ENCODE measurements at places on chromosomes 1 and 21. TPM values are rescaled to one million over a fixed set of nuclear protein-coding genes. Genes with fewer than 3 reads are reported as not detected.

DNA sequence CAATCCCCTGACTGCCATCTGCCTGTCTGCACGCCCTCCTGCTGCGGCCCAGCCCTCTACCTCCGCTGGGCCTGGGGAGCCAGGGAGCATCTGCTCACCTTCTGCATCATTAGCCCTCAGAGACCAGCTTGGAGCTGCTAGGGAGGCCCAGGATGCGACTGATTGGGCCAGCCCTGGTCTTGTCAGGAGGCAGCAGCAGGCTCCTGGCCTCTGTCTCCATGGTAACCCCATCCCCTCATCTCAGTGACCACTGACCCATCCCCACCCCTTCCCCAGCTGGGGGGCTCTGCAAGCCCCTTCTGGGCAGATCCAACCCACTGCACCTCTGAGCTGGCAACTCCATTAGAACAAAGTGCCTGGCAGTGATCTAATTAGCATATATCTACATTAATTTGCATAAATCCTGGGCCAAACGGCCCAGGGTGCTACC is 37.7 kb downstream of the NKAIN1 start:
- no peak for DNase-seq

DNA sequence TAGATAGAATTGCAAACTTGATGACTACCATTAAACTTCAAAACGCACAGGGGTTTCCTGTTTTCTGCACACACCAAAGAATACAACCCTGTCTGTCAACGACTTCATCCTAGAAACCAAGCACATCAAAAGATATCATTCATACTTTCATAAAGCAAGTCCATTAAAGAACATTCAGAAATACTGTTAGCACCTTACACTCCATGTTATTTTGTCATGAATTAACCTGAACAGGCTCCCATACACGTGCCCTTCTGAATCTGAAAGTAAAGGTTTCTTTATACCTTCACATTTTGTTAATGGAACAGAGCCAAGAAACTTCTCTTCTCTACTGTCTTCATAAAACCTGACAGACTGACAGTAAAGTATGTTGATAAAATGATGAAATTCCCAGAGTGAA is 46.1 kb downstream of the PUM1 start:
- DNase-seq = no peak

The GPR161 gene
- total RNA-seq = 9.3 TPM

GRCh38 chr1:243883551-243883950 is 33.5 kb upstream of the AKT3 start:
- DNase-seq = no peak

- DNase-seq = no peak
Observed at GRCh38 chr1:69835955-69836354, 268.2 kb downstream of the LRRC7 start.

The SELP gene
- 2.5 TPM for total RNA-seq

DNA sequence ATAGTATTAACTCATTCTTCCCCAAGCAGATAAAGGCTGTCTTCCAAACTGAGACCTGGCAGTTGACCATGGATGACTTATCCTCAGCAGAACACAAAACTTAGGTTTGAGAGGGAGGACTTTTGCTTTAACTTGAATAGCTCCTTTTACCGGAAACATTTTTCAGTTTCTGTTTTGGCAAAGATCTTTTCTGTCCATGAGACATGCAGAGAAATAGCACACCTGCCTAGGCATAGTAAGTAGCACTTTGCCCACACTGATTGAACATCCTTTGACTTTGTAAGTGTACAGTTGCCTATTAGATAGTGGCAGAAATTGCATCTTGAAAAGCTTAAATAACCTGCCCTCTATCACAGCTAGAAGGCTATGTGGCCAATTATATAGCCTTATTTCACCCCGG is 1962.5 kb downstream of the MRPL39 start:
- DNase-seq = no peak

GRCh38 chr1:108976658-108977057 is 13.4 kb upstream of the CLCC1 start:
- DNase-seq = no peak

DNA sequence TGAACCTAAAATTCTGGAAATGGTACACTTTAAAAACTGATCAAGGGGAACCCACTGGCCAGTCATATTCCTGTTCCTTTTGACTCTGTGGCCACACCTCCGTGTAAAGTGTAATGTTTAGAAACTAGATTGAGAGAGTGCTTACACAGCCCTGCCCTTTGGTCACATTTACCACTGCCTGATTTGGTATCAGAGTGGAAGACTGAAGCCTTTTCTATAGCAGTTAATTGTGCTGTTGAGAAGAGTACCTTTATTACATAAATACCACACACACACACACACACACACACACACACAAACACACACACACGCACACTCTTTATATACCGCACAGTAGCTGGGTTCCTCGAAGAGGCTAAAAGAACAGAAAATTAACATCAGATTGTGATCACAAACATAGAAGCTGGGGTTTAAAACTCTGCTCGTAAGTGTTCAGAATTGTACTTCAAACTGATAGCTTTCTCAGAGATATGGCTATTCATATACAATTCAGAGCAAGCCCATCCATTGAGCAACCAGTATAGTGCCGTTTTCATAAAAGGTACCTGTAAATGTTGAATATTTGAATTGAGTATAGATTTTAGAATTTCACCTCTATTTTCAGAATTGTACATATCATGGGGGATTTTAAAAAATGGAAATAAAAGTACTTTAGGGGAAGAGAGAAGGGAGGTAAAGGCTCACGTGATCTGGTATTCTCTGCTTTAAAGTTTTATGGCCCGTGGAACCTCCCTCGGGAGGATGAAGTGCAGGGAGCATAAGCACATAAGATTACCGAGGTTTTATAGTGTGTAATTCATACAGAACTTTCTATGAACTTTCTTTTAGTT is 37.5 kb downstream of the CAMTA1 start:
- DNase-seq = no peak

The LRRC47 gene
- total RNA-seq = 30.4 TPM

The MSH4 gene
- total RNA-seq = 0.12 TPM

DNA sequence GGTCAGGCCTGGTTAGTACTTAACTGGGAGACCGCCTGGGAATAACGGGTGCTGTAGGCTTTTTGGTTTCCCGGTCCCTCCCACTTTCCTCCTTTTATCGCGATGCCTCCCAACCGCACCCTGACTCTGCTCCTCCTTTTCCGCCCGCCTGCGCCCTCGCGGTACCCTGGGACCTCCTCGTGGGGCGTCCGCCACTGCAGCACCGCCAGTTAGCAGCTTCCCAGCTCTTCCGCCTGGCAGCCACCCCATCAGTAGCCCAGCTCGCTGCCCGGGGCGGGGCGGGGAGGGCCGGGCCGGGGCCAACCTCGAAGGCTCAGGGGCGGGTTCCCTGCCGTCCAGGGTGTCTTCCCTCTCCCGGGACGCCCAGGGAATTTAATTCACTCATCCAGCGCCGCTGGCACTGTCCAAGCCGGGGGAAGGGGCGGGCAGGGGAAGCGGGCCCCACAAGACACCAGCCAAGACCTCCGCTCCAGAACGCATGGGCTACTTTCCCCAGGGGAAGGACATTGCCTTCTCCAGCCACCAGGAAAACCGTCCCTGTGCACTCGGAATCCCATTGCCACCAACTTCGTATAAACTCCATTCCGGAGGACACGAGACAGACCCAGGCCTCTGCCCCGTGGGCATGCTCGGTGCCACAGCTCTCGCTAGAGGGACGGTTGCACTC is 2.0 kb upstream of the ZNF678 start:
- DNase-seq = peak; percentile 8

The NRIP1 gene
- 23.4 TPM for total RNA-seq

The SPATA6 gene
- total RNA-seq = 10.2 TPM

DNA sequence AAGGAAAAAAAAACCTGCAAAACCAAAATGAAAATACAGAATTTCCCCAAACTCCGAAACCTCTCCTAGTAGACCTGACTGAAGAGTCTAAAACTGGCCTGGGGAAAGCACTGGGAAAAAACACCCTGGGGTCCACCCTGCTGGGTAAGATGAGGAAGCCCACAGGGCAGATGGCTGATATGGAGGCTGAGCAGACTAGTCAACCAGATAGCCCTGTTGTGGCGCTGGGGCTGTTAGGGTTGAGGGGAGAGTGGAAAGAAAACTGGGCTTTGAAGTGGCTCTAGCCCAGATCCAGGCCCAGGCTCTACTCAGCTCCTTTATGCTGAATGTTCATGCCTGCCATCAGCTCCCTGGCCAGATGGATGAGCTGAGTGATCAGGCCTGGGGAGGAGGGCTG is 6.8 kb upstream of the SLAMF1 start:
- DNase-seq = no peak

GRCh38 chr1:82465024-82465423 is 664.3 kb downstream of the ADGRL2 start:
- no peak for DNase-seq

DNA sequence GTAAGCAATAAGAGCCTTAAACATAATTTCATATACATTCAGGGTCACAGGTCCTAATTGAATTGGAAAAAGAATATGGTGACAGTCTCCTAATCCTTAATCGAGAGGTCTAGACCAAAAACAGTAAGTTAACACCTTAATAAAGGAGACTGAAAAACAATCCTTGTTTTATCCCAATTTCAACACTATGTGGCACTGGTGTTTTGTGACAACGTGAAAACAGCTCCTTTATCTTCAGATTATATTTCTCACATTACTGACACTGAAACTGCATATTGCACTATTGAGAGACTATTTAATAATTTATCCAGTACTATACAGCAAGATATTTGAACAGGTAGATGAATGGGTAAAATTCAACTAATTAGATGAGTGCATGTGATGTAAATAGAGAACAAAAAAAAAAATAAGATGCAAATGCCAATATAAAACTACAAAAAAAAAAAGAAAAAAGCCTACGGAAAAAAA is 34.1 kb downstream of the TP53BP2 start:
- no peak for DNase-seq

- DNase-seq = no peak
Observed at GRCh38 chr21:38699048-38699447, 106.7 kb upstream of the ETS2 start.

Measured in pancreas (tissue), 10 donors.